Progenitor cell of endocrine pancreas (in vitro differentiated cells): ENCODE measurements at places on chromosomes 16 and 17.

DNA sequence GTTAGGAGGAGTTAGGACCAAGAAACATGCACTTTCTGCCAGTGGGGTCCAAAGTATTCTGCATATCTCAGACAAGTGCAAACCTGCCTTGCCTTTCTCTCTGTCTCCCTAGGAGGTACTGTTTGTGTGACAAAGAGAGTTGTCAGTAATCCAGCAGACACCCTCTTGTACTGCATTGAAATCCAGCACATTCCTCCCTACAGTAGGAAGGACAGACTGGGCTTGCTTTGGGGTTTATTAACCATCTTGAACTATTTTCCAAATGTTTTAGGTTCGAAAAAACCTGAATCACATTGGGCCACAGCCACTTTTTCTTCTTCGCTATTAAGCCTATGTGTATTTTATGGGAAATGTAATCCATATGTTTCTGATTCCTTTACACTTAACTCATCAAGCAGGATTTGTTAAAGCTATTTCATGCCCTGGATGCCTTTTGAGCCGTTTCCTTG is 204.2 kb upstream of the KCNJ16 start:
- DNase-seq, result no peak

- peak; percentile 56 for DNase-seq
These were observed 32.8 kb downstream of the TEX14 start for GRCh38 chr17:58658804-58659713.

- no peak for DNase-seq
These were observed 25.5 kb downstream of the STH start for GRCh38 chr17:46024590-46024989.

DNA sequence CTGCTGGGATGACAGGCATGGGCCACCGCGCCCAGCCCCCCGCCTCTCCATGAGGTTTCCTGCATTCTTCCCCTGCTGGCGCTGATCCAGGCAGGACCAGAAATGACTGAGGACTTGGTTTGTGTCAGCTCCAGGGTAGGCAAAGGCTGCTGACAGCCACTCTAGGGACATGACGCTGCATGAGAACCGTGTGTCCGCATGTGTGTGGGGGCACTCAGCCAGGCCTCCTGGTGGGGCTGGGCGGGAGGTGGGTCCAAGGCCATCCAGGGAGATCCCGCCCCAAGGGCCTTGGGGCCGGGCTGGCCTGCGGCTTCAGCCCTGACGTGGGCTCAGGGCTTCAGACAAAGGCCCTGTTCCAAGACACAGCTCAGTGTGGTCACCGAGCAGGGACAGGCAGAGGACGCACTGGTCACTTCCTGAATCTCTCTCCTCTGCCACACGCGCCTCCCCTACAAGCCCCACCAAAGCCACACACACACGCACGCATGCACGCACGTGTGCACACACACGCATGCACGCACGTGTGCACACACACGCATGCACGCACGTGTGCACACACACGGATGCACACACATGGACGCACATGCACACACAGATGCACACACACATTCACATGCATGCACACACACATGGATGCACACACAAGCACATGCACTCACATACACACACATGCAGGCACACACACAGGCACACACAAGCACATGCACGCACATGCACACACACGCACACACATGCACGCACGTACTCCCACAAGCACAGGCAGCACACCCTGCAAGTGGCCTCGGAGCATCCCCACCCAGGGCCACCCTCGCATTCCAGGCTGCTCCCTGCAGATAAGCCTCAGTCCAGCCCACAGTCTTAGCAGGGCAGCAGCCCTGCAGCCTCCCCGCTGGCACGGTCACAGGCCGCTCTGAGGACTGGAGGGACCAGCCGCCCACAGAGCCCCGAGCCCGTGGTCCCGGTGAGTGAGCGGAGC is 5.3 kb upstream of the TMEM204 start:
- DNase-seq, result no peak

- no peak for DNase-seq
These were observed 51.4 kb upstream of the STAC2 start for GRCh38 chr17:39277110-39277509.

- DNase-seq, result no peak
These were observed 69.6 kb upstream of the GSE1 start for GRCh38 chr16:85543536-85543935.

GRCh38 chr17:8934346-8934745 is 31.2 kb downstream of the PIK3R5 start:
- no peak for DNase-seq

DNA sequence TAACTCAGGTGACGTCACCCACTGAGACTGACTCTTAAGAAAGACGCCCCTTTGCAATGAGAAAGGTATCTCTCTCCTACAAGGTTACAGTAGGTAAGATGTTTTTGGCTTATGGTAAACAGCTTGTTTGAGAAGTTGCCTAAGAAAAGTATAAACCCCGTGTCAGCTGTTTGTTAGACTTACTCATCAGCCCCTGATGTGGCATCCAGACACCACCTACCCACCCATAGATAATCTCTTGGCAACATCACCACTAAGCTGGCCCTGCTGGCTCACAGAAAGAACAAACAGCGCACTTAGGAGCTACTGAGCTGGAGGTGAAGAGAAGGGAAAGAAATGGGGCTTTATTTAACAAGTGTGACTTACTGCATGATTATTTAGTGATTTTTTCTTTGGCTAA is 121.0 kb downstream of the PARN start:
- no peak for DNase-seq

DNA sequence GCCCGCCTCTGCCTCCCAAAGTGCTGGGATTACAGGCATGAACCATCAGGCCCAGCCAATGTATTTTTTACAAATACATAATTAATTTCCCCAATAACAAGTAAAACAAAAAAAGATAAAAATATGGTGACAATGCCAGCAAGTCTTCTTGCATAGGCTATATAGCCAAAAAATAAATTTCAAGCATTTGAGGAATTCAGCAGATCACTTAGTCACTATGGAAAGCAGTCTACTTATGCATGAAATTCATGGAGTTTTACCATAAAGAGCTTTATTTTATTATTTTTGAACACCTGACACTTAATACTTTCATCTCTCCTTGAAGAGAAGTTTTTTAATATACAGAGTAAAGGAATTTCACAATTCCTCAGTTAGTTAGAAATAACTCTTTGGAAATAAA is 56.4 kb downstream of the BRIP1 start:
- DNase-seq, result no peak

DNA sequence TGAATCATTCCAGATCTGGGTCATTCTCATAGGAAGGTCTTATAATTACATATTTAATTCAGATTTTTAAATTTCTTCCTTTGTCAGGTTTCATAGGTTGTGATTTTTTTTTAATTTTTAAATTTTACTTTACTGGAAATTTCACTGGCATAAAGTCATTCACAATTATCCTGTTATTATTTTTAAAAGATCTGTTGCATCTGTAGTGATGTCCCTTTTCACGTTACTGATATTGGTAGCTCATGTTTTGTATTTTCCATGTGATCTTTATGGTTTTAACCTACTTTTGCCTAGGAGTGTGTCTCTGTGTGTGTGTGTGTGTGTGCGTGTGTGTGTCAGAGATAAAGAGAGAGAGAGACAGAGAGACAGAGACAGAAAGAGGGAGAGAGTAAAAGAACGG is 216.6 kb upstream of the KCNJ16 start:
- no peak for DNase-seq

- DNase-seq, result no peak
These were observed 51.3 kb upstream of the CCL1 start for GRCh38 chr17:34414339-34414738.

DNA sequence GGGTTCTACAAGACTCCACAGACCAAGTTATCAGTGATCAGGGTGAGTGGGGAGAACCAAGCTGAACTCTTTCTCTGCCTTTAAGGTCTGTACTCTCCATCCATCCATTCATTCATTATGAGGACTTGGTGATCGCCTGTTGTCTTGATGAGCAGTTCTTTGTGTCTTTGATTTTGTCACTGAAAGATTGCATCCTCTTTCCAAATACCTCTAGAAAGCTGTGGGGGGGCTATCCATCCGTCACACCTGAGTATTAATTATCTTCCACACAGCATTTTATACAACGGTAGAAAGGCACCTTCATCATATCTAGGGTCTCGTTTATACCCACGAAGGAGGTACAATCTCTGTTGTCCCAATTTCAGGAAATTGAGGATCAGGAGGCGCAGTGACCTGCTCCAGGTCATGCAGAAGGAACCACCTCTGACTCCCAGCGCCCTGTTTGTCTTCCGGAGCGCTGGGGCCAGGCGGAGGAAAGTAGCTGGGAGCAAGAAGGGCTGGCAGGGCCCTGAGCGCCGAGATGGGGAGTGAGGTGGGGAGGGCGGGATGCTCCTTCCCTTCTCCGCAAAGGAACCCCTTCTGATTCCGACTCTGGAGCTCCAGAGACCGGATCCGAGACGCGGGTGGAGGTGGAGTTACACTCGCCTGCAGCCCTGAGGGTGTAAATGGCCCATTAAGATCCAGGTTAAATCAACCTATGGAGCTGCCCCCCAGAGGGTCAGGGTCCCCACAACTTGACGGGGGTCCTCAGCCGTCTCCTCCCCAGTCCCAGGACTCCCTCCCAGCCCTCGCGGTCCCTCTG is 605 bp upstream of the ABAT start:
- DNase-seq, result peak; percentile 22

DNA sequence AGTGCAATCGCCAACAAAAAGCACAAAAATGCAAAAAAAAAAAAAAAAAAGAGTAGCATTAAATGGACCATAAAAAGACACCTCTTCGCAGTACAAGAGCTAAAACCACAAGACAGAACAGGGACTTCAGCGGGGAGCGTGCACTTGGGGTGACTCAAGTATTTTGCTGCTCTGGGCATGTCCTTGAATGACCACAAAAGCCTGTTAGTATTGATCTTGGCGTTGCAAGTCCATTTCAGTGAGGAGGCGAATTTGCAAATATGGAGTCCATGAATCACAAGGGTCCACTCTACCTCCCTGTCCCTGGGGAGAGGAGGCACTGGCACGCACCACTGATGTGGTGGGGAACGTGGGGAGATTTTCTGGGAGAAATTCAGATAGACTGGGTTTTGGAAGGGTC is 78.9 kb downstream of the CNGB1 start:
- DNase-seq, result no peak

GRCh38 chr17:46150216-46150963 is 42.8 kb downstream of the KANSL1 start:
- no peak for DNase-seq

DNA sequence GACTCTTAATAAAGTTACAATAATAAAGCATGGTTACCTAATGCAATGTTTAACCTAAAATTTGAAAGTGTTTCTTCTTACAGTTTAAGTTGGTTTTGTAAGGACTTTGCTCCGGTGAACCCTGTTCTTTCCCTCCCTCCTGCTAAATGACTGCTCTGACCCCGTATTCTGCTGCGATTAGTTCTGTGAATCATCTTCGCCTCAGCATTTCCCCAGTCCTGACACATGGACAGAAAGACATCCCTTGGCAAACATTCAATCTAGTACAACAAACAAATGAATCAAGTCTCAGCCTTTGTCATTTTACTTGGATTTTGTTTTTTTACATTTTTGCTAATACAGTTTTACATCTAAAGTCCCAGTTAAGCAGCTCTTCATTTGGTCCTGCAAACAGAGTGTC is 15.4 kb downstream of the KCNJ2 start:
- DNase-seq, result no peak

DNA sequence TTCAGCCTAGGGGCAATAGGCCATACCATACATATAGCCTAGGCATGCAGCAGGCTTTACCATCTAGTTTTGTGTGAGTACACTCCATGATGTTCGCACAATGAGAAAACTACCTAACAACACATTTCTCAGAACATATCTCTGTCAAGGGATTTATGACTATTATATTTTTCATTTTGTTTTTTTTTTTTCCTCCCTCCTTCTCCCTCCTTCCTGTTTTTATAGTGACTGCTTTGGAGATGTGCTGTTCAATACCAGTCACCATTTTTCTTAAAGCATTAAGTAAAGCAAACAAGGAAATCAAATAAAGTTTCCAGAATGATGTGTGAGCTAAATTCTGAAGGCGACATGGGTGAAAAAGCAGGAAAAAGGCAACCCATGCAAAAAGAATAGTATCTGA is 194.6 kb downstream of the STX8 start:
- no peak for DNase-seq

DNA sequence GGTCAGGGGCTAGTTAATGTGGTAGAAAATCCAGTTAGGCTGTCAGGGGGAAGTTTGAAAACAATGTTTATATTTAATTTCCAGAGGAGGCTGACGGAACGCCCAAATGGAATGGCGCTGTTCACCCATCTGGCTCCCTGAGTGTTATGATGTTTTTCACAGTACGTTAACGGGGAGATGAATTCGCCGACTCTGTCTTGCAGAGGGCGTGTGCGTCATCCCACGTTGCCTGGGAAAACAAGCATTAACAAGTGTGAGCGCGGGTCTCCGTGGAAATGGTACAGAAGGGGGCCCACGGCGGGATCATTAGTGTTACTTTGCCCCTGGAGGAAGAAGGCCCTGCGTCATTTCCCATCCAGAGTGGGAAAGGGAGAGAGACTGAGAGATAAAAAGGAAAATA is 29.6 kb downstream of the RGS9 start:
- no peak for DNase-seq

- DNase-seq, result no peak
These were observed 9.5 kb downstream of the IRF8 start for GRCh38 chr16:85908444-85908843.

DNA sequence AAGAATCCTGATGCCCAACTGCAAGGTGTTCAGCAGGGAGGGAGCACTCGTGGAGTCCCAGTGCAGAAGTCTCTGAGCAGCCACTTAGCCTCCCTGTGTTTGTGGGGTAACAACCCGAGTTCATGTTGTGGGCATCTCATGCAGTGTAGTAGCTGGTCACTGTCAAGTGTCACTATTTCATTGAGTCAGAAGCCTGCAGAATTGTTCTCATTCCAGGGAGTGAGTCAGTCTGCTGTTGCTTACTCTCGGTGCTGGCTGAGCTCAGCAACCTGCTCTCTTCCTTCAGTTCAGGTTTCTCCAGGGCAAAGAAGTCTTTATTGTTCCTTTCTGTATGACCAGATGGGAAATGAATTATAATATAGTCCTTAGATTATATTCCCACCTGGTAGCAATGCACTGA is 24.1 kb downstream of the HMOX2 start:
- DNase-seq, result no peak

- DNase-seq, result no peak
These were observed 33.3 kb upstream of the DLX4 start for GRCh38 chr17:49935526-49936210.

DNA sequence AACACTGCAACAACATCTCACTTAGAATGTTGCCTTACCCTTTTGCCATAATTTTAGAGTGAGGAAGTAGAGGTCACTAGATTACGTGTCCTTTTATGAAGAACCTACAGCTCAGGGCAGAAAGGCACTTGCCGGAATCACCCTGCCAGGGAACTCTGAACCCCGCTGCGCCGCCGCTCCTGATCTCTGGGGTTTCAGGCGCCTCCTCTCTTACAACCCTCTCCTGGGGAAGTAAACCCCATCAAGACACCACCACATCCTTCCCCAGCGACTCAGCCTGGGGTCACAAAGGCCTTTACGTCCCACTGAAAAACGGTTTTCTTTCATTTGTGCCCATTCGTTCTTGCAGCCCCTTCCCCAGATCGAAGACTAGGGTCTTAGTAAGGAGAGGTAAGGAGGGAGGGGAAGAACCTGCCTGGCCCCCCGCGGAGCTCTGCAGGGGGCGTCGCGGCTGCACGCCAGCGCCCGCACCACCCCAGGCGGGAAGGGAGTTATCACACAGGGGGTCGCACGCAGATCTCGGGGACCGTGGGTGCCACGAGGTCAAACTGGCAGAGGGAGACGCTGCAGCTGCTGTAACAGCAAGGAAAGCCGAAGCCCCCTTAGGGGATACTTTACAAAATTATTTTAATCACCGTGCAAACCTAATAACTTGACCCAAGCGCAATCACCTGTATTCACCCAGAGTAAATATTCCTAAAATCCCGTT is 1.0 kb upstream of the HLF start:
- no peak for DNase-seq
